ENCODE measurements at places on chromosomes 1 and 21.

GRCh38 chr1:173451981-173452380 lies 25.2 kb upstream of the PRDX6 start:
- no peak for DNase-seq

GRCh38 chr1:117537291-117537920 lies 68.4 kb upstream of the TENT5C start:
- peak; percentile 11 for DNase-seq

DNA sequence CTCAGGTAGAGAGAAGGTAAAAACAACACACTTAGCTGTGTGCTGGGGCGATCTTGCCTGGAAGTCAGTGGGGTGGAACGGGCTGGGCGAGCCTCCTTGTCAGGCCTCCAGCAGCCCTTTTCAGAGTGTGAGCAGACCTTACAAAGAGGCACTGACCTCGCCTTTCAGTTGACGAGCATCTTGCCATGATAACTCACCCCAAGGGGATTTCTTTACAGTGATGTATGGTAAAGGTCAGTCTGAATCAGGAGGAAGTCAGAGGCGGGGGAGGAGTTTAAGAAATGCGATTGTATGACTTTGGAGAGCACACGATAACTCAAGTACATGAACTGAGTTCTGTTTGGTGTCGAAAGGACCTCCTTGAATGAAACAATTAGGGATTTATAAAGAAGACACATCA lies 326.5 kb upstream of the PROX1 start:
- no peak for DNase-seq

- DNase-seq, result no peak
Measured at GRCh38 chr1:53693339-53693738, 45.6 kb downstream of the GLIS1 start.

DNA sequence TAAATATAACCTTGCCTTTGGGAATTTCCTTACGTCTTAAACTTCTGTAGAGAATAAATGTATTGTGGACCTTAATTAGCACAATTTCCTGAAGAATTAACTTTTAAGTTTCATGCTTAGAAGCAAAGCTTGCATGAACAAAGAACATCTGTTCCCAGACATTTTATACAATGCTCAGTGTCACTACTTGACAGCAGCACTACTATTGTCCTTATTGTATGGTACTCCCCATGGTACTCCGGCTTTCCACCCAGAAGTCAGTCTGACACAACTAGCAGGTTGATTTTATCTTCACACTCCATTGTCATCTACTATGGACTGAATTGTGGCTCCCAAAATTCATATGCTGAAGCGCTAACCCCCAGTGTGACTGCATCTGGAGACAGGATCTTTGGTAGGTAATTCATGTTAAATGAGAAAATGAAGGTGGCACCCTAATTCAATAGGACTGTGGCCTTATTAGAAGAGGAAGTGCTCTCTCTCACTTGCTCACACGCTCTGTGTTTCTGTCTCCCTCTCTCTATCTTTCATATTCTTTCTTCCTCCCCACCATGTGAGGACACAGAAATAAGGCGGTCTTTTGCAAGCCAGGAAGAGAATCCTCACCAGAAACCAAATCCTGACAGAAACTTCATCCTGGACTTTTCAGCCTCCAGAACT lies 10.7 kb upstream of the OR2B11 start:
- DNase-seq, result no peak
